ENCODE measurements at places on chromosomes 2 and 18. TPM values are rescaled to one million over a fixed set of nuclear protein-coding genes. Genes with fewer than 3 reads are reported as not detected.

The AMER3 gene
- not detected for total RNA-seq

The ME2 gene
- total RNA-seq: 81.4 TPM

The CROCC2 gene
- not detected for total RNA-seq

The FER1L5 gene
- total RNA-seq: not detected

The BMP10 gene
- total RNA-seq: not detected

The KCNG2 gene
- total RNA-seq: not detected

The DGUOK gene
- 22.6 TPM for total RNA-seq

DNA sequence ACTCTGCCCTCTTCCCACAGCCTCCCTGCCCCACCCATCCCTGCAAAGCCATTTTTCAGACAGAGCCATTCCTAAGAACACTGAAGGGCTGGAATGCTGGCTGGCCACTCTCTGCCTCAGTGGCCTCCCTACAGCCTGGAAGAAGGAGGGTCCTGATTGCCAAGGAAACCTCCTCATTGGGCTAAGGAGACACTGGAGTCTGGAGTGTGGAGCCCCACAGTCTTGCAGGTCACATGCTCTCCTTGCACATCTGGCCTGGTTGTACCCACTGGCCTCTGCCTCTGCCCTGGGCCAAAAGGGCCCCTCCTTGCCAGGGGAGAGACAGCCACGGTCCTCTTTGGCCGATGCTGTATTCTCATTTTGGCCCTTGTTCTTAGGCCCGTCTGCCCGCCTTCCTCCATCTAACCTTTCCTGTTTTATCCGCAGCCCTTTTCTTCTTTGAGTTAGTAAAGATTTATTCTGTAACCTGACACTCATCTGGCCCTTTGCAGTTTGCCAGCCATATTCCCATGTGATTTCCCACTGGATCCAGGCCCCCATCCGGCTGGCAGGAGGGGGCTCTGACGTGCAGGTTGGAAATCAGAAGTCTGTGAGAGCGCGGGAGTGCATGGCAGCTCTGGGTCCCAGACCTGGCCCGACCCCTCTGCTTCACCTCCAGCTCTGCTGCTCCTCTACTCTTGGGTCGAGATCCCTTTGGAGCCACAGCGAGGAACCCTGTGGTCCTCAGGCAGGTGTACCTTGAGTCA, 11.0 kb upstream of the CATIP start:
- no peaks in the 10 kb centered on the region for H3K27me3 ChIP-seq
- H3K36me3 ChIP-seq: peaks cover 27% of the 10 kb centered on the region
- H3K27ac ChIP-seq: no peak overlapping the region

GRCh38 chr18:48675352-48675761, 136.5 kb downstream of the CTIF start:
- no peak overlapping the region for H3K27ac ChIP-seq
- H3K36me3 ChIP-seq: no peaks in the 10 kb centered on the region
- H3K4me3 ChIP-seq: no peak overlapping the region
- peaks cover 11% of the 10 kb centered on the region for H3K4me1 ChIP-seq

- DNase-seq: no peak
- H3K4me3 ChIP-seq: peak overlapping the region; percentile 47
- peak overlapping the region; percentile 98 for H3K27ac ChIP-seq
- no peaks in the 10 kb centered on the region for H3K36me3 ChIP-seq
- peaks cover 27% of the 10 kb centered on the region for H3K4me1 ChIP-seq
Observed at GRCh38 chr2:44167311-44167907, 1.3 kb upstream of the PPM1B start.

GRCh38 chr2:176936410-176936809, 276.2 kb upstream of the HNRNPA3 start:
- no peak overlapping the region for H3K27ac ChIP-seq
- no peak for DNase-seq
- H3K27me3 ChIP-seq: no peaks in the 10 kb centered on the region
- H3K4me1 ChIP-seq: peaks cover 18% of the 10 kb centered on the region
- no peak overlapping the region for H3K4me3 ChIP-seq

DNA sequence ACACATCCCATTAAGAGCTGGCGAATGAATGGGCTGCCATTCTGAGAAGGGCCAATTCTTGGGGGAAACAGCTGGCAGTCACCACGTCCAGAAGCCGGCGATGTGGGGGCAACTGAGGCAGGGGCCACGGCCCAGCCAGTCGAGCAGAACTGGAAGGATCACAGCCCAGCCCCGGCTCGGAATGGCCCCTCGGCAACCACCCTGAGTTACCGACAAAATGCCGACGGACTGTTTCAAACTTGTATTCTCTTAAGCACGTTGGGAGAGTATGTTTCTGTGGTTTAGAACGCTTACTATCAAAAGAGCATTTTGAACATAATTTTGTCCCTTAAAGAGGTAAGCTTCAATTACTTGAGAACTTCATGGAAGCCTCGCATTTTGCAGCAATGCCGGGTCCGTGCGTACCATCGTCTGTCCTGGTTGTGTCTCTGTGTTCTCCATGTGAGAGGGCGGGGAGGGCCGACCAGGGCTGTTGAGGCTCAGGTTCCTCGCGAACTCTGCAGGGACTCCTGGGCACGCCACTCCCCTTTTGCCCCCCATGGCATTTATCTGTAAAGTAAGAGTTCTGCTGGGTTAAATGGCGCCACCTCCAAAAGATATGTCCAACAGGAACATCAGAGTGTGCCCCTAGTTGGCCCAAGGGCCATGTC, 155.9 kb downstream of the TWIST2 start:
- no peak overlapping the region for H3K27ac ChIP-seq
- DNase-seq: no peak
- H3K36me3 ChIP-seq: no peaks in the 10 kb centered on the region

GRCh38 chr2:164812378-164812777, 29.2 kb downstream of the COBLL1 start:
- no peak overlapping the region for H3K4me3 ChIP-seq
- H3K27me3 ChIP-seq: no peaks in the 10 kb centered on the region
- no peak for DNase-seq
- H3K27ac ChIP-seq: no peak overlapping the region
- peaks cover 28% of the 10 kb centered on the region for H3K4me1 ChIP-seq
- no peaks in the 10 kb centered on the region for H3K36me3 ChIP-seq

- H3K27me3 ChIP-seq: no peaks in the 10 kb centered on the region
- H3K4me1 ChIP-seq: peaks cover 23% of the 10 kb centered on the region
- H3K4me3 ChIP-seq: no peak overlapping the region
- DNase-seq: no peak
Observed at GRCh38 chr2:18045230-18045629, 166.8 kb downstream of the KCNS3 start.

DNA sequence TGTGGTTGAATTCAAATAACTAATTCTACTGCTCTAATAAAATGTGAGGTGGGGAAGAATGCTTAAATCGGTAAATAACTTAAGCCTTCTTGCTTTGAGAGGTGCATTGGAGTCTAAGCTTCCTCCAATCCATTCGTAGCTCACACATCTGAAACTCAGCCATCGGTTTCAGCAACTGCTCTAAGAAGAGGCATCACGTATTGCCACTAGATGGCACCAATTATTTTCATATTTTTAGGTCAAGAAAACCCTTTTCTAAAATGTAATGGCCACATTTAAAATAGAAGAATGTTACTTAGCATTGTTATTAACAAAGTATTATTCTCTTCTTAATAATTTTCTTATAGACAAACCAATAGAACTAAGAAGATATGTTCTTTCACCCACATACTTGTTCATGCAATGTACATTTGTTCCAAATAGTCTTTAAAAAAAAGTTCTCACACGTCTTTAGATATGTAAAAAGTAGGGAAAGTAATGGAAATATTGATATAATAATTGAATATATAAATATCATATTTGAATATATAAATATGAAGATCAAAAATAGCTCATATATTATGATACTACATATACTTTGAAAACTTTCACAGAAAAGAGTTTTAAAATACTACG, 229.8 kb downstream of the CCDC178 start:
- no peaks in the 10 kb centered on the region for H3K36me3 ChIP-seq
- no peak overlapping the region for H3K27ac ChIP-seq
- no peak overlapping the region for H3K4me3 ChIP-seq
- no peaks in the 10 kb centered on the region for H3K4me1 ChIP-seq
- no peaks in the 10 kb centered on the region for H3K27me3 ChIP-seq

- no peak for DNase-seq
- peak overlapping the region; percentile 77 for H3K4me3 ChIP-seq
- H3K27ac ChIP-seq: peak overlapping the region; percentile 89
- no peaks in the 10 kb centered on the region for H3K27me3 ChIP-seq
- H3K4me1 ChIP-seq: peaks cover 43% of the 10 kb centered on the region
Observed at GRCh38 chr18:61894751-61895524, 2.1 kb upstream of the RNF152 start.

GRCh38 chr18:44130376-44130942, 550.2 kb upstream of the SETBP1 start:
- no peak for DNase-seq
- no peak overlapping the region for H3K4me3 ChIP-seq
- H3K27ac ChIP-seq: no peak overlapping the region
- no peaks in the 10 kb centered on the region for H3K4me1 ChIP-seq

GRCh38 chr2:203040966-203041521, 26.4 kb downstream of the NBEAL1 start:
- no peak overlapping the region for H3K27ac ChIP-seq
- H3K36me3 ChIP-seq: peaks cover 29% of the 10 kb centered on the region
- H3K4me3 ChIP-seq: no peak overlapping the region
- peaks cover 46% of the 10 kb centered on the region for H3K4me1 ChIP-seq

- H3K4me3 ChIP-seq: no peak overlapping the region
- DNase-seq: no peak
- no peak overlapping the region for H3K27ac ChIP-seq
- peaks cover 71% of the 10 kb centered on the region for H3K4me1 ChIP-seq
Observed at GRCh38 chr2:108616751-108617161, 82.5 kb downstream of the LIMS1 start.

DNA sequence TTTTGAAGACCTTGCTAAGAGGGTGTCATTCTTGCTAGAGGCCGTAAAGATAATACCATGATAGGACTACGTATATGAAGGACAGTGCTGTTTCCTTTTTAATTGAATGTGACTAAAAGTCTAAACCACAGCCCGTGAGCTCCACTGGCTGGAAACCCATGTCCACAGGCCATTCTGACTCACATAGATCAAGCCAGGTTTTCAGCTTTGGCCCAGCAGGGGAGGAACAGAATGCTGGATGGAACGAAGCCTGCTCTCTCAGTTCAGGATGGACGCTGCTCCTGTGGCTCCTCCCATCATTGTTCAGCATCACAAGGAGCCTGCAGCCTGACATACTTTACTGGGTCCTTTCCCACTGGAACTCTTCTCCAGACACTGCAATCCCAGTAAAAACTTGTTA, 47.6 kb downstream of the ALPK2 start:
- H3K4me3 ChIP-seq: no peak overlapping the region
- DNase-seq: no peak
- no peak overlapping the region for H3K27ac ChIP-seq
- no peaks in the 10 kb centered on the region for H3K36me3 ChIP-seq
- peaks cover 36% of the 10 kb centered on the region for H3K4me1 ChIP-seq

- no peak overlapping the region for H3K27ac ChIP-seq
- DNase-seq: no peak
- peaks cover 10% of the 10 kb centered on the region for H3K4me1 ChIP-seq
Observed at GRCh38 chr2:239285071-239285931, 115.5 kb downstream of the HDAC4 start.

DNA sequence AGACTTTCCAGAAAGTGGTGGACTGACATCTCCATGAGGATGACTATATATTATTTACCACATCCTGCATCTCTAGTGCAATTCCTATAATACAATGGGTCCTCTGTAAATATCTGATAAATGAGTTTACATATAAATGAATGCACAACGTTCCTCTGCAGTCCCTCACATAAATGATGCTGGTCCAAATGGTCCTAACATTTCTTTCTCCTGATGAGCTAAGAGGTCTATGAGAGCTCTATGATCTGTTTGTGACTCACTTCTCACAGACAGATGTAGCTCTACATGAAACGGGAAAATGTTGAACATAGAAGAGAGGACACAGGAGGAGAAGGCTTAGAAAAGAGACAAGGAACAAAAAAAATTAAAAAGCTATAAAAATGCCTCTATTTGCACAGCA, 201.2 kb upstream of the PIK3C3 start:
- no peaks in the 10 kb centered on the region for H3K4me1 ChIP-seq
- no peak overlapping the region for H3K4me3 ChIP-seq
- no peak for DNase-seq
- H3K36me3 ChIP-seq: no peaks in the 10 kb centered on the region
- H3K27ac ChIP-seq: no peak overlapping the region

DNA sequence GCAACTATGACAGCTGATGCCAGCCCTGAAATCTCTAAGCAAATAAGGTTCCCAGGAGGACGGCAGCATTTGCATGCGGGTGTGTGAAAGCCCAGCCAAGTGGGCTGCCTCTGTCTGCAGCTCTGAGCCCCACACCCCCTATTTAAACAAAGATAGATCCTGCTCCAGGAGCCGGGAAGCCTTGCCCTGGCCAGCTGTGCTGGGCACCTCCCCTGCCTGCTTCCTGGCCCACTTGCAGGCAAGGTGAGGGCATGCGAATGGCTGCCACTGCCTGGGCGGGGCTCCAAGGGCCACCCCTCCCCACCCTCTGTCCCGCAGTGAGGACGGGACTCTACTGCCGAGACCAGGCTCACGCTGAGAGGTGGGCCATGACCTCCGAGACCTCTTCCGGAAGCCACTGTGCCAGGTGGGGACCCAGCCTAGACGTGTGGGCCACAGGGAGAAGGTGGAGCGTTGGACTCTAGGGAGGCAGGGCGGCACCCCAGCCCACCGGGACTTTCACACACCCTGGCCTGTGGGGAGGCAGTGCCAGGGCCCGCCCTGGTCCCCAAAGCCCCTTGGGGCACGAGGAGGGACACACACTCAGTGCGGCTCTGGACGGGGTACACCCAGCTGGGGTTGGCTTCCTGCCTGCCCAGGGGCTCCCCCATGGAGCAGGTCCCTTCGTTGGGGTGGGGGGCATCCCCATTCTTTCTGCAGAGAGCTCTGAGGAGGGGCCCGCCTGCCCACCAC, at the start of gene ANO7:
TSS of gene ANO7 (plus strand) at position 317 of the 732 bp plus-strand sequence. CDS start 1,387 bp downstream, outside the sequence.
- no peak within 1 kb of the TSS for H3K4me3 ChIP-seq
- no peaks in the 10 kb centered on the region for H3K36me3 ChIP-seq
- H3K27ac ChIP-seq: no peak within 1 kb of the TSS
- H3K4me1 ChIP-seq: no peaks in the 10 kb centered on the region
- no peak for DNase-seq
- H3K27me3 ChIP-seq: no peaks in the 10 kb centered on the region

Data from heart right ventricle (tissue), 16 donors.